ENCODE measurements at places on chromosomes 2 and 18.

DNA sequence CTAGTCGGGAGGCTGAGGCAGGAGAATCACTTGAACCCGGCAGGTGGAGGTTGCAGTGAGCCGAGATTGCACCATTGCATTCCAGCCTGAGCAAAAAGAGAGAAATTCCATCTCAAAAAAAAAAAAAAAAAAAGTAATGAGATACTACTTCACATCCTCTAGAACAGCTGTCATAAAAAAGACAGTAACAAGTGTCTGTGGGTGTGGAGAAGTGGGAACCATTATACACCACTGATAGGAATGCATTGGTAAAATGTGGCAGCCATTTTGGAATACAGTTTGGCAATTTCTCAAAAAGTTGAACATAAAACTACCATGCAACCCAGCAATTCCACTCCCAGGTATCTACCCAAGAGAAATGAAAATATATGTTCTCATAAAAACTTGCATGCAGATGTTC lies 166.6 kb downstream of the GREB1L start:
- DNase-seq, result no peak

DNA sequence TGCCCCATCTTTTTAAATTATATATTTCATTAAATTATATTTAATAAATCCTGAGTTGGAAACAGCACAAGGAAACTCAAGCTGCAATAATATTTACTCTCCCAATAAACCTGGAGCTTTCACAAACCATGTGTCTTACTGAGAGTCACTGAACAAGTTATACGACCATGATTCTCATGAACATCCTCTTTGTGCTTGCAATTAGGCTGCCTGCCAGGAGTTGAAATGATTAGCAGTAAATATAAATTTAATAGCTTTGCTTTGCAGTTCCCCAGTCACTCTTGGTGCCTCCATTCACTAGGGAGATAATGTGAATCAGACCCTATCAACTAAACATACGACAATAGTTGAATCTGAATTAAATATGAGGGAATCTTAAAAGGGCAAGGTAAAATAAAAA lies 905.1 kb downstream of the NRXN1 start:
- DNase-seq, result no peak

DNA sequence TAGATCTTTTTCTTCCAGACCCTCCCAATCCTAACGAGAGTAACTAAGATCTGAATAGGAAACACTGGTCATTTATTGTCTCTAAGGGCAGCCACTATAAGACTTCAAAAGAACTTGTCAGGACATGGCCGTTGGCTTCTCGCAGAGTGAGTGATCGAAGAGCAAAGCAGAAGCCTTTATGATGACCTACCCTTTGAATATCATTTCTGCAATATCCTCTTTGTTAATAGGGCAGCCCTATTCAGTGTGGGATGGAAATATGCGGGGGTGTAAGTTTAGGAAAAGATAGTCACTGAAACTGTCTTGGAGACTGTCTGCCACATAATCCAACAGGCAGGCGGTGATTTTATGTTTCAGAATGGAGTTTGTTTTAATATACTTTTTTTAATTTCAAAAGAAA lies 70.9 kb downstream of the FBXO36 start:
- DNase-seq, result no peak

GRCh38 chr2:96208143-96209010 lies at the start of gene STARD7:
Gene STARD7 (minus strand): TSS chr2:96208827. CDS start chr2:96208434, 393 bp downstream.
- DNase-seq, result peak; percentile 92

DNA sequence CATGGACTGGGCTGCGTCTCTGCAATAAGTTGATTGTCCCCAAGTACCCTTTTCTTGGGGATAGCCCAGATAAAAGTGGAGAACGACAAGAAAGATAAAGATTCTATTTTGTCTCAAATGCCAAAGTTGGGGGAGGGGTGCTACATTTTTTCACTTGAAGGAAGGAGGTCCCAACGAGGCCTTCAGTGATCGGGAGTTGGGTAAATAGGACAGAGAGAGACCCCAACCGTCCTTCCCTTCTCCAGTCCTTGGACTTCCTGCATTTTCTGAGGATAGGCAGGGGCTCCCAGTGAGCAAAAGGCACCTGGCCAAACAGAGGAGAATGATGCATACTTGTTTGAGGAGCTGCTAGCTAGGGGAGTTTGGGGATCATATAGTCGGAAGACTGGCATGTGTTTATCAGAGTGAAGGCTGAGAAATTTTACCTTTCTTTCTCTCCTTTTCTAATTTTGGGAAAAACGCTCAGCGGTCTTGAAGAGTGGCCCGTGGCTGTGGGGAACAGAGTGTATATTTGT lies 3.5 kb upstream of the EN1 start:
- no peak for DNase-seq

GRCh38 chr18:43775591-43775990 lies 498.3 kb upstream of the SYT4 start:
- no peak for DNase-seq

- DNase-seq, result no peak
Observed at GRCh38 chr18:34909637-34910364, 131.4 kb upstream of the MAPRE2 start.

- peak; percentile 35 for DNase-seq
Observed at GRCh38 chr2:178306352-178307073, 112.2 kb downstream of the OSBPL6 start.

GRCh38 chr18:23550898-23551297 lies 35.4 kb downstream of the NPC1 start:
- DNase-seq, result no peak

DNA sequence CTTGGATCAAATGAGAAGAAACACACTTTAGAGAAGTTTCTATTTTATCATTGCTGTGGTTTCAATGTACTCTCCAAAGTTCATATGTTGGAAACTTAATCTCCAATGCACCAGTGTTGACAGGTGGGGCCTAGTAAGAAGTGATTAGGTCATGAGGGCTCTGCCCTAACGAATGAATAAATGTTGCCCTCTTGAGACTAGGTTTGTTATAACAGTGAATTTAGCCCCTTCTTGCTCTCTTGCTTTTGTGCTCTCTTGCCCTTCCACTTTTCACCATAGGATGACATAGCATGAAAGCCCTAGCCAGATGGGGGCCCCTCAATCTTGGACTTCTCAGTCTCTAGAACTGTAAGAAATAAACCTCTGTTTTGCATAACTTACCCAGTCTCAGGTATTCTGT lies 664.8 kb downstream of the DCC start:
- no peak for DNase-seq

DNA sequence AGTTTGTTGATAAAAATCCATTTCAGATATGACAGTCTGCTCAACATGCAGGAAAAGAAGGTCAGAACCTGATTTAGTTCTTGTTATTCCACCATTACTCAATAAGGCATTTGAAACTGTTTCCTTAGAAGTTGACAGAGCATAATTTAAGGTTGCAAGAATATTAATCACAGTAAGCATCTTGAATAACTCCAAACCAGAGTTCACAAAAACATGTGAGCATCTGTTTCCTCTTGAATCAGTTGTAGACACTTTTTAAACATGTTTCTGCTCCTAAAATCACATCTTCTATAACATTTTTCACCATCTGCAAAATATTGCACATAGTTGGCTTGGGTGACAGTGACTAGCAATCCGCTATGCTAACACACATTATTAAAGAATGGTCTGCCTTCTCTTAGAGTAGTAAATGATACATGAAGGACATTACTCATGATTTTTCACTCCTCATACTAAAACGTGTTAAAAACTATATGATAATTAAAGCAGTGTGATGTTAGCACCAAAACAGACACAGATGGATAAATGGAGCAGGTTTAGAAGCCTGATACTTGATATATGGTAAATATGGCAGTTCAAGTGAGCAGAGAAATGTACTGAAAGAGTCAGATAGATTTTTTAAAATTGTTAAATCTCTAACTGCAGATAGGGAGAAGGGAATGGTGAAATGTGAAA lies 30.3 kb downstream of the AKAIN1 start:
- no peak for DNase-seq

GRCh38 chr2:237180987-237181386 lies 95.3 kb downstream of the COPS8 start:
- DNase-seq, result no peak

GRCh38 chr2:52083214-52083613 lies 1051.3 kb upstream of the NRXN1 start:
- DNase-seq, result no peak

DNA sequence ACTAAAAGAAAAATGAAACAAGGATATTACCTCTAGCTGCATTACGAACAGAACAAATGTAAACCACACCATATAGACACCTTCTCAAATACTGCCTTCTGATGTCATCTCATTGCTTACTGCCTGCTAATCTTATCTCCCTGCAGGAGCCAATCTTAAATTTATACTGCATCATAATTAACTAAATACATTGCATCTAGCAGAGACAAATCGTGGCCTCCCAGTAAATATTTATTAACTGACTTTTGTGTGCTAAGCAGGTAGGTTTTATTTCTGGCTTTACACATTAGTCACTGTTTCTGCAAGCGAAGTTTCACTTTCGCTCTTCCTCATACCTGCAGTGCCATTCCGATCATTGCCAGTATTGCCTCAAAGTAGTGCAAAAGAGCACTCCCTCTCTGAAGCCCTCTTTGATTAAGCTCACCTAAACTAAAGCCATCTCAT lies 67.5 kb downstream of the SPATS2L start:
- peak; percentile 48 for DNase-seq

DNA sequence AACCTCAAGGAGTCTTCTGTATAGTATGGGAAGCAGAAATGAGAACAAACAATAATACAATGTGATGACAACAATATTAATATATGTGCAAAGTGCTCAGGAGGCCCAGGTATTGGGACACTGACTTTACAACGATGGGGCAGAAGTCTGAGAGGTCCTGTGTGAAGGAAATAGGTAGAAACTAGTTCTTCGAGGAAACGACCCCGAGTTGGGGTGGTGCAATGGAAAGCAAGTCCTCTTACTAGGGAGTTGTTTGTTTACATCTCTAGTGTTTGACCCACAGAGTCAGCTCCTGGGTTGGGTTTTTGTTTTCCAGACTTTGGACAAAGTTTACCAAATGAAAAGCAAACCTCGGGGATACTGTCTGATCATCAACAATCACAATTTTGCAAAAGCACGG lies 16.2 kb downstream of the CASP8 start:
- no peak for DNase-seq

- DNase-seq, result no peak
Observed at GRCh38 chr2:97951155-97951680, 44.5 kb downstream of the TMEM131 start.

GRCh38 chr2:100214265-100214971 lies 72.0 kb upstream of the AFF3 start:
- DNase-seq, result peak; percentile 75

- DNase-seq, result peak; percentile 78
Observed at GRCh38 chr2:120109186-120110061, 96.5 kb downstream of the EPB41L5 start.

DNA sequence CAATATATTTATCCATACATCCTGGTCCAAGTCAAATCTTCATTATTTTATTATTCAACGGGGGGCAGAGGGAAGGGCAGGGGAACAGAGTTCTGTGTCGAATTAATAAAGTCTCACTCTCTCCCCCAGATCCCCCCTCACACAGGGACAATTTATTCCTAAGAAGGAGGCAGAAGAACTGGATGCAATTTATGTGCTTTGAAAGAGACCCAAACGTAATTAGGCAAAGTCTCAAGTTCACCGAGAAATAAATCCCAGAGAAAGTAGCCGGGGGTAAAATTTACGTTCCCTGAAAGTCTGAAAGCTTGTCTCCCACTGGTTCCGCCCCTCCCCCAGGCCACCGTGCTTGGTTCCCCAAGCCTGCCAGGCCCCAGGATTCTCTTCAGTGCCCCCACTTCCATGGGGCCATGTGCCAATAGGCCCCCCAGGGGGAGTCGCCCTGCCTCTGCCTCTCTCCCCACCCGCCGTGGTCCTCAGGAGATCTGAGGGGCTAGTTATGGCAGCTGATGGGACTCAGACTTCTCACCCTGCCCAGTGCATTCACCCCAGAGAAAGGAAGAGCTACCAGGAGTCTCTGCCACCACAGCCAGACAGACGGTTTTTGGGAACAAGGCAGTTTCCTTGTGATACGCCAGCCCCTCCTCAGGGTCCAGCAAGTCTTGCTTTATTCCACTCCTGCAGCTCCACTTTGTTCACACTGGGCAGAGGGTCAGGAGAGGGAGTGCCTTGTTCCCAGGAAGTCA lies 215.5 kb downstream of the CYP26B1 start:
- no peak for DNase-seq
